GM23338 (cell line): ENCODE measurements at places on chromosomes 2 and 18.

- DNase-seq, result peak; percentile 72
Observed at GRCh38 chr2:199315299-199316179, 142.2 kb downstream of the SATB2 start.

GRCh38 chr2:240435457-240435947 is at the start of gene GPC1:
Gene GPC1 (plus strand): TSS chr2:240435663. CDS start chr2:240435919, 256 bp downstream.
- peak; percentile 78 for DNase-seq

DNA sequence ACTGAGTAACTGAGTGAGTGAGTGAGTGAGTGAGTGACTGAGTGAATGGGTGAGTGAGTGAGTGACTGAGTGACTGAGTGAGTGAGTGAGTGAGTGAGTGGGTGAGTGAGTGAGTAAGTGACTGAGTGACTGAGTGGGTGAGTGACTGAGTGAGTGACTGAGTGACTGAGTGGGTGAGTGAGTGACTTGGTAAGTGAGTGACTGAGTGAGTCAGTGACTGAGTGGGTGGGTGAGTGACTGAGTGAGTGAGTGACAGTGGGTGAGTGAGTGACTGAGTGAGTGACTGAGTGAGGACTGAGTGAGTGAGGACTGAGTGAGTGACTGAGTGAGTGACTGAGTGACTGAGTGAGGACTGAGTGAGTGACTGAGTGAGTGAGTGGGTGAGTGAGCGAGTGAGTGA is 13.9 kb downstream of the MAL start:
- no peak for DNase-seq

DNA sequence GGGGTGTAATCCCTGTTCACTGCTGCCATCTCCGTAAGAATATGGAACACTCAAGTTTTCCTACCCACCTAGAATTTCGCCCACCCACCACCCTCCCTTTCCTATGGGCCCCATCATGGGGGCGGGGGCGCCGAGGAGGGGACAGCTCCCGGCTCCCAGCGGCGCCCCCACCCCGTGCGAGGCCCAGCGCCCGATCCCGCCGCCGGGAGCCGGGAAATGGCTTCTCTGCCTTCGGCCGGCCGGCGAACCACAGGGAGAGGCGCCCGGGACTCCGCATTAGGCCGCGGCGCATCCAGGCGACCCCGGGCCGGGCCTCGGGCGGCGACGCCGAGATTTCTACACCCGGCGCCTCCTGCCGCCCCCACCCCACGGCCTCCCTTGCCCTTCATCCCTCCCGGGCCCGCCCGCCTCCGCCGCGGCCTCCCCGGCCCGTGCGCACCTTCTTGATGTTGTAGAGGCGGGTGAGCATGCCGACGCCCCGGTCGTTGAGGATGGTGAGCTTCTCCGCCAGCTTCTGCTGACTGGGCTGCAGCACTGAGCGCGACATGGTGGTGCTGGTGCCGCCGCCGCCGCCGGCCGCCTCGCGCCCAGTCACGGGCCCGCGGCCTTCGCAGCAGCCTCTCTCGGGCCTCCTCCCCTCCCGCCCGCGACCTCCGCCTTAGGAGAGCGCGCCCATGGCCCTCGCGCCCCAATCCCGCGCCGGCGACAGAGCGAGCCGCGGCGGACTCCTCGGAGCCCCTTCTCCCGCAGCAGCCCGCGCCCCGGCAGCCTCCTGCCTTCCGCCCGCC is 510 bp downstream of the NCKAP1 start:
- peak; percentile 54 for DNase-seq

DNA sequence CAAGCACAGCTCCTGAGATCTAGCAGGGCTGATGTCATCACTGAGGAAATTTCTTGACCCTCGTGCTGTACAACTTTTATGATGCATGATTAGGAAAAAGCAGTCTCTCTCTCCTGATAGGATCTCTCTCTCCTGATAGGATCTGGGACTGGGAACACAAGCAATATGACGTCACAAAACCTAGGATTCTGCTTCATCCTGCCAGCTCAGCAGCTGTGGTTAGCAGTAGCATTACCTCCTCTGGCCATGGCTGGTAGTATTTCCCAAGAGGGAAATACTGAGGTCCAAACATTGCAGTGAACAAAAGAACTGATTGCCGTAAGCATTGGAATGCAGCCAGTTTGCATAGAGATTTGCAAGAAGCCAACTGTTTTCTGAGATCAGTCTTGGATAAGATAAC is 521.2 kb upstream of the POU3F3 start:
- peak; percentile 54 for DNase-seq
